Trophoblast cell (in vitro differentiated cells and primary cell): ENCODE measurements at places on chromosomes 5 and 9.

- no peak for DNase-seq
Observed at GRCh38 chr9:32291370-32291769, 93.1 kb upstream of the ACO1 start.

DNA sequence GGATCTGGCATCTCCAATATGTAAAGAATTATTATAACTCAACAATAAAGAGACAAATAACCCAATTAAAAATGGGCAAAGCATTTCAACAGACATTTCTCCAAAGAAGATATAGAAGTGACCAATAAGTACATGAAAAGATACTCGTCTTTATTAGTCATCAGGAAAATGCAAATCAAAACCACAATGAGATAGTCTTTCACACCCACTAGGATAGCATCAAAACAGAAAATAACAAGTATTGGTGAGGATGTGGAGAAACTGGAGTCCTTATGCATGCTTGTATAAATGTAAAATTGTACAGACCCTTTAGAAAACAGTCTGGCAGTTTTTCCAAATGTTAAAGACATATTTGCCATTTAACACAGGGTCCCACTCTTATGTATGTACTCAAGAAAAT, 39.1 kb upstream of the ITGA1 start:
- no peak for DNase-seq

GRCh38 chr9:69442486-69442885, 117.5 kb downstream of the ENTREP1 start:
- DNase-seq, result no peak

DNA sequence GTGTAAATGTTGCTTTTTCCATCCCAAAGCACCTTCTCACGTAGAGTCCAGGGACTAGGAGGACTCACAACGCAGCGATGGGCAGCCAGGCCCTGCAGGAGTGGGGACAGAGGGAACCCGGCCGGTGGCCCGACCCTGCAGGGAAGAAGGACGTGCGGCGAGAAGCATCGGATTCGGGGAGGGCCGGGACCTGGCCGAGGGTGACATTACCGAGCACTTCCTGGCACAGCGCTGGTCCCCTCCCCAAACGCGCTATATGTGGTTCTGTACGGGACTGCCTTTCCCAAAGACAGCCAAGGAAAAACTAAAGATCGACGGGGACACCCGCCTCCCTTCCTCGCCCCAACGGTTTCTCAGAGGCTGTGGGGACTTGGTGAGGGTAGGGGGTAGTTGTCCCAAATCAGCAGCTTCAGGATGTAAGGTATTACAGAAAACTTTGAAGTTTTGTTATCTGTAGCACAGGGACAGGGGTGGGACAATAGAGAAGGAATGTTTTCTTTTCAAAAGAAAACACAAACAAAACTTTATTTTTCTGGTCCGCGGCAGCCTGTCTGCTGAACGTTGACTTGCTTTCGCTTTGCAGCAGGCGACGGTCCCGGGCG, 887 bp upstream of the MAP3K1 start:
- no peak for DNase-seq

GRCh38 chr5:38543886-38544285, 12.6 kb downstream of the LIFR start:
- no peak for DNase-seq

DNA sequence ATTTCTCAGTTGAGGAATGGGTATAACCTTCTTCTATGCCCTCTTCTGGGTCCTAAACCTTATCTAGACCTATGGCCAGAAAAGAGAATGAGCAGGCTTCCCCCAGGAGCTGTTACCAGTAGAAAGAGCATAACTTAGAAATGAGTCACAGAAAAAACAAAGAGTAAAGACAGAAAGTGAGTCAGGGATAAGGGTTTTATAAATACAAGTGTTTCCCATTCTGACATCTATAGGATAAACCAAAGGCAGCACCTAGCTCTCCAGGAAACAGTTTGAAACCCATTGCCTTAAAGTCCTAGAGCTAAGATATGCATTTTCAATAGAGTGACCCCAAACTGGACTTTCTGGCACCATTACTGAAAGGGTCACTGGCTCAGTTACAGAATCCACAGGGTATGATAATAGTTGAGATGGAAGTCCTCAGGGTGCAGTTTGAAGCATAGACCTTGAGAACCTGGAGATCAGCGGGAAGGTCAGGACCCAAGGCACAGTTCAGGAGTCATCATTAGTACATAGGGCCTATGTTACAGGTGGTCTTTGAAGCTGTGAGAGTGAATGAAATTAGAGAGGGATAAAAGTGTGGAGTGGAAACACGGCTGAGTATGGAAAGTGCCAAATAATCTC, 42.7 kb upstream of the LIFR start:
- peak; percentile 44 for DNase-seq

DNA sequence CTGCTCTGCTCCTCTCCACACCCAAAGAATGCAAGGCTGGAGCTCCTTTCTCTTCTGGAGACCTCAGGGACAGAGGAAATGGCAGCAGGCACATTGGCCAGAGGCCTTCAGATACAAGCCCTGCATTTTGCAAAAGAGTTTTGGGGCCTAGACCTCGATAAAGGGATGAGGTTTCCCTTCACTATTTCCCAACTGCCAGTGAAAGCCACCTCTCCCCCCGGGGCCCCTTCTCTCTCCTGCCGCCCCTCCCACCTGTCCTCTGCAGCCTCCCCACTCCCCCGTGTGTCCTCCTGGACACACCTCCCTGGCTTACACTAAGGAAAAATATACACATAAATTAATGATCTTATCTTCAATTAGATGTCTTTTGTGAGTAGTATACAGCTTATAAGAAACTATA, 21.3 kb upstream of the LMNB1 start:
- no peak for DNase-seq

DNA sequence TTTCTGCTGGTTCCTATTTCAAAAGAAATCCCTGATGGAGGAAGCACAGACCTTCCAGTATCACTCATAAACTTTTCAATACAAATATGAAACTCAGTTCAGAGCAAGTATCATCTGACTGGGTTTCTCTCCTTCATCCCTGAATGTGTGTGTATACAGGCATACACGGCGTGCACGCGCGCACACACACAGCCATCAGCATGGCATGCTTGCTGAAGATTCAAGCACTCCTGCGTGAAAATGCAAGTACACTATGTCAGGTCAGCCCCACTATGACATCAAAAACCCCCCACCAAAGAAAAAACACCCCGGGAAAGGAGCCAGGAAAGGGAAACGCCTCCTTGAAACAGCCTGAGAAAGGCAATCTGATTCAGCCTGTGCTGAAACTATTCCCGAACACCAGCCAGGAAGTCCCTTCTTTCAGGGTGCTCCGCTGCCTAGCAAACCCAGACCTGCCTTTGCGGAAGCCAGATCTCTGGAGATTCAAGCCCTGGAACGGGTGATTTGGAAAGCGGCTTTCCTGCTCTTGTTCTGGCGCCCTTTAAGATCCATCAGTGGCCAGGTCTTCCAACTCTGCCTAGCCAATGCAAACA, 831 bp downstream of the KLHL3 start:
- no peak for DNase-seq

GRCh38 chr5:96963267-96963666, 27.4 kb downstream of the LNPEP start:
- no peak for DNase-seq
